ENCODE measurements at places on chromosomes 16 and 17.

DNA sequence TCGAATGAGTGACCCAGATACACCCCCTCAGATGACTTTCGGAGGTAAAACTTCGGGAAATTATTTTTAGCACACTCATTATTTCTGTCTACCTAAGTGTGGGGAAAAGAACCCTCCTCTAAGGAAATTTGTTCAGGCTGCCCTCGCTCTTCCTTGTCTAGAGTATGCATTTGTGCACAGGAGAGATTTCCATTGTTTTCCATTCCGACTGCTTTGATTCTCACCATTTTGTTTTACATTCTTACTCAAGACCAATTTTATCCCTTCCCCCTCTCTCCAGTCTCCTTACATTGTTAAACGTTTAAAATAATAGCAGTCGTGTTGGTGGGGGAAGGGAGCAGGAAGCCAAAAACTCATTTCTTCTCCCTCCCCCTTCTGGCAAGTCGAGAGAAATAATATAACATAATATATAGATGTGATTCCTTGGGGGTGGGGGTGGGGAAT, 1.5 kb upstream of the CHD3 start:
- no peak for DNase-seq

- no peak for DNase-seq
These were observed 16.7 kb downstream of the LLGL2 start for GRCh38 chr17:75542229-75542628.

DNA sequence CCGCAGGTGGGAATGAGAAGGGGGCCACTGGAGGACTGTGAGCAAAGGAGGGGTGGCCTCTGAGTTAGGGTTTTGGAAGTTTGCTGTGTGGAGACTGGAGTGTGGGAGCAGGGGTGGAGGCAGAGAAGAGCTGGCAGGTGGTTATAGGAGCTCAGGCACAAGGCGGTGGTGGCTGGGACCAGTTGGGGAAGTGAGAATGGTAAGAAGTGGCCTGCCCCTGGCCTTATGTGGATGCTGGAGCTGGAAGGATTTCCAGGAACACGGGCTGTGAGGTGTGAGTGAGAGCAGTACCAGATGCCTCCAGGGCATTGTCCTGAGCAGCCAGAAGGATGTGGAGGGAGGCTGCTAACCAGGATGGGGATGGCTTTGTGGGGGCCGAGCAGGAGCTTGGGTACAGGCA, 277.2 kb downstream of the SNX29 start:
- no peak for DNase-seq

DNA sequence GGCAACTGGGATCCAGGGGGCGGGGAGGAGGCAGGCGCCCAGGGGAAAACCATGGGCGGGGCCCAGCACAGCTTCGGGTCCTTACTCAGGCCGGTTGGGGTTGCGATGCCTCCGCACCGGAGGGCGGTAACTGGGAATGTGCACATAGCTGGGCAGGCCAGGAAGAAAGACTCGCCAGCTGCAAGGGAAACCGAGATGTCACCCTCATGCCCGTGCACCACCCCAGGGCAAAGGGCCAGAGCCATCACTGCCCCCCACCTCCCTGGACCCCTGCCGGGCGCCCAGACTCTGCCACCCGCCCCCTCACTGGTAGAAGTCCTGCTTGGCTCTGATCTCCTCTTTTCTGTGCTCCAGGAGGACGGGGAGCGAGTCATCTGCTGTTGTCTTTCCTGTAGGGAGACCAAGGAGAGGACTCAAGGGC, 6.7 kb downstream of the ALOX12B start:
- DNase-seq, result no peak

DNA sequence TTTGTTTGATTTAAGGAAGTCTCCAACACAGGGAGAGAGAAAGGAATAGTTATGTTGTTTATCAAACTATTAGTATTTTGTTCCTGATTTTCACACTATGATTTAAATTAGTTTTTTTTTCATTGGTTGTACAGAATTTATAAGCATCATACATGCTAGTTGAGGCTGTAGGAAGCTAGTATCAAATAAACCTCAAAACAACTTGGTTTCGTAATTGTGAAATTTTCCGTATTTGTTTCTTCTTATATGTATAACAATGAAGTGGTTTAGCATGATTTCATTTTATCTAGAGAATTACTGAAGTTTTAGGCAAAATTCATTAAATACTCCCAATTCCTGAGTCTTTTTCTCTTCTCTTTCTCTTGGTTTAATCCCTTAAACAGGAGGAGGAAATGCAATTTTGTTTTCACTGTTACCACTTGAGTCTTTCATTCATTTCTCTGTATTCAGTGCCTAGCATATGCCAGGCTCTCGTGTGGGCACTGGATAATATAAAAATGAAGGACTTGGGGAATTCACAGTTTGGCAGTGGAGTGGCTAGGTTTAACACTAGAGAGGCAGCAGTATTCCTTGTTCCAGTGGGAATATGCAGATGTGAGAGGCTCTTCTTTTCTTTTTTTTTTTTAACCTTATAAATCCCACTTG, 1.8 kb downstream of the CYLD start:
- DNase-seq, result no peak

- DNase-seq, result no peak
These were observed 786 bp upstream of the CDK5RAP3 start for GRCh38 chr17:47969930-47970724.

DNA sequence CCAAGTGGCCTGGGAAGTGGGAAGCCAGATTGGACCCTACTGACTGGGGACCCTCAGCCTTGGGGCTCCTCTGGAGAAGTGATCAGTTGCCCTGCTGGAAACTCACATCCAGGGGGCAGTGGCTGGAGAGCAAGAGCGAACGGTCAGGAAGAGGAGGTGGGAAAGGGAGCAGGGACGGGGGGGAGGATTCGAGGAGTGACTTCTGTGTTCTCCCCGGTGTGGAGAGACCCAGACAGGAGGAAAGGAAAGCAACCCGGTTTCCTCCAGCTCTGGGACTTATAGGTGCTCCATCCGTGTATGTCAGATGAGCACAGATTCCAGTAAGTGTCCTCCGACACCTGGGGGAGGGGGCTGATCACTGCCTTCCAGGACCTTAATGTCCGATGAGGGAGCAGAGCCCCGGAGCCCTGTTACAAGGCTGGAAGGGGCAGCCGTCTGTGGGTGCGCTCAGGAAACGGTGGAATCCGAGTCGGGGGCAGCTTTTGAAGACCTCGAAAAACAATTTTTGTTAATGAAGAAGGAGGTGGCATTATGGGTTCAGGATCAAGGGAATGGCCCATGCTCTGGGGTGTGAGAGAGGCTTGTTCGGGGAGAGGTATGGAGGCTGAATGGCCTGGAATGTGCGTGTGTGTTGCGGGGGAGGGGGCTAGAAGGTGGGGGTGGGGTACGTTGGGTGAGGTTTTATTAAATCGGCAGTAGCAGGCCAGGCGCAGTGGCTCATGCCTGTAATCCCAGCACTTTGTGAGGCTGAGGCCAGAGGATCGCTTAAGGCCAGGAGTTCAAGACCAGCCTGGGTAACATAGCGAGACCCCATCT, 34.8 kb upstream of the NDRG4 start:
- no peak for DNase-seq

GRCh38 chr17:14604591-14605266, 303.8 kb downstream of the HS3ST3B1 start:
- no peak for DNase-seq

DNA sequence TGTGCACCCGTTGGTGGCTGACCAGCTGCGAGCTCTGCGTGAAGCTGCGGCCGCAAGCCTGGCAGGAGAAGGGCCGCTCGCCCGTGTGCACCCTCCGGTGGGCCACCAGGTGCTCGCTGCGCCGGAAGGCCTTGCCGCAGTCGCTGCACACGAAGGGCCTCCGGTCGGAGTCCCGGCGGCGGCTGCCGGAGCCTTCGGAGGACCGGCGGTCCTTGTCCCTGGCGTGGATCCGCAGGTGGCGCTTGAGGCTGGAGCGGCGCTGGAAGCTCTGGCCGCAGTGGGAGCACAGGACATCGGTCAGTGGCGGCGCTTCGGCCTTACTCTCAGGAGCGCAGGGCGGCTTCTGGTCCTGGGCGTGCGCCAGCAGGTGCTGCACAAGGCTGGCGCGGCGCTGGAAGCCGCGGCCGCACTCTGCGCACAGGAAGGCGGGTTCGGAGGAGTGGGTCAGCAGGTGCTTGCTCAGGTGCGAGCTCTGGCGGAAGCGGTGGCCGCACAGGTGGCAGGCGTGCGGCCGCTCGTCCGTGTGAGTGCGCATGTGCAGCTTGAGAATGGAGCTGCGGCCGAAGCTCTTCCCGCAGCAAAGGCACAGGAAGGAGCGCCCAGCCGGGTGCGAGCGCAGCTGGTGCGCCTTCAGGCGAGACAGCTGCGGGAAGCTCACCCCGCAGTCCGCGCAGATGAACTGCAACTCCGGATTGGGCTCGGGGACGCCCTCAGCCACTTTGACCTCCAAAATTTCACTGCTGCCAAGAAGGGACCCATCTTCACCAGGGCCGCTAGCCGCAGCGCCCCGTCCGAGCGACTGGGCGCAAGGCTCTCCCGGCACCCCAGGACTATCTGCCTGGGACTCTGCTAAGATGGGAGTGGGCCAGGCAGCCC, 9.1 kb downstream of the ZSCAN10 start:
- peak; percentile 5 for DNase-seq

- DNase-seq, result no peak
These were observed 10.2 kb upstream of the NFATC3 start for GRCh38 chr16:68074850-68075555.

DNA sequence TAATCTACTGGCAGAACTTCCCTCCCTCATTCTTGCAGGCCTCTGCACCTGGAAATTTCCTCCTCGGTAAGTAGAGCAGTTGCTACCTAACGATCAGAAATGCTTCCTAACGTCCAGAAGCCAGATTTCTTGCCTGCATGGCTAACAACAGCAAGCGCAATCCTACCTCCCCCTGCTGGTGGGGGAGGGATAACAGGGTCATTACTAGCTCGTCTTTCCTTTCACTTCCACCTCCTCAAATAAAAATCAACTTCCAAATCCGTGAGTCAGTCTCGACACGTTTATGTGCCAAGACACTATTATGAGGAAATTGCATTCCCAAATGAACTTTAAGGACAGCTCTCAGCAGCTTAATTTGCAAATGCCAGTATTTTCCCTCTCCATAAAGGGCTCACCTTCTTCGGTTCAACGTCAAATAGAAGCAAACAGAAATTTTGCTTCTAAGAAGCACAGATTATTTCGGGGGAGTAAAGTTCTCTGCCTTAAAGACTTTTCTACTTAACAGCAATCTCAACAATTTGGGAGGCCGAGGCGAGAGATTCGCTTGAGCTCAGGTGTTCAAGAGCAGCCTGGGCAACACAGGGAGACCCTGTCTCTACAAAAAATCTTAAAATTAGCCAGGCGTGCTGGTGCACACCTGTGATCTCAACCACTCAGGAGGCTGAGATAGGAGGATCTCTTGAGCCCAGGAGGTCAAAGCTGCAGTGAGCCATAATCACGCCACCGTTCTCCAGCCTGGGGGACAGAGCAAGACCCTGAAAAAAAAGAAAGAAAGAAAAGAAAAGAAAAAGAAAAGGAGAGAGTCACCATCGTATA, 188.6 kb upstream of the PSMD7 start:
- DNase-seq, result peak; percentile 34

- DNase-seq, result no peak
These were observed 1.4 kb downstream of the BAIAP2 start for GRCh38 chr17:81036197-81036941.

- peak; percentile 8 for DNase-seq
These were observed 159.4 kb upstream of the ZNF267 start for GRCh38 chr16:31713945-31714902.

GRCh38 chr17:76147211-76148014, 6.4 kb upstream of the FOXJ1 start:
- DNase-seq, result peak; percentile 48

DNA sequence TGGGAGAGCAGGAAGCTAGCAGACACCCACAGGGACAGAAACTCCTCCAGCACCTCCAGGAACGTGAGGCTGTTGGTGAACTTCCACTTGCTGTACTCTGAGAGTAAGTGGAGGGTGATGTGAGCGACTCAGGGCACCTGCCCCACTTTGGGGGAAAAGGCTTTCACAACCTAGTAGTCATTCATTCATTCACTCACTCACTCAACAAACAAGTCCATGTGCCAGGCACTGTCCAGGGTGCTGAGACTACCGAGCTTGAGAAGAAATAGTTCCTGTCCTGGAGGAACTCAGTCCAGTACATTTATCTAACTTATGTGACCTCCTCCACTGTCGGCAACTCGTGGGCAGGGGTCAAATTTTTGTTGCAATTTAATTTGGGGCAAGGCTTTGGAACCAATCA, 26.6 kb downstream of the LGALS9 start:
- DNase-seq, result no peak

- no peak for DNase-seq
These were observed 212.8 kb downstream of the ZFHX3 start for GRCh38 chr16:72835086-72835485.

- no peak for DNase-seq
These were observed 325.4 kb downstream of the SEC14L1 start for GRCh38 chr17:77466140-77466539.

DNA sequence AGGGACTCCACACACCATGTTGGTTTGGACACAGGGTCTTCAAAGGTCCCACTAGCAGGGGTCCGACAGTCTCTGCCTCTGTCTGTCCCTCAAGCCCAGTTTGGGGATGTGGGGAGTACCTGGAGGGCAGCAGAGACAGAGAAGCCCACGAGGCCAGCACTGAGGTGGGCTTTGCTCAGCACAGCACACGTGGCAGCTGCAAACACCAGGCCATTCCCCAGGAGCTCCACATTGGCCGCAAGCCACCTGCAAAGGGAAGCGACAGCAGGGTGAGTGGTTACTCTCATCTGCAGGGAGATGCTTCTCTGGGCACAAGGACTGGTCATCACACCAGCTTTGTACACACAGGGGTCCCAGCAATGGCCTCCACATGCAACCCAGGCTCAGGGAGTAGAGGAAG, 62.0 kb downstream of the ABCC6 start:
- no peak for DNase-seq

GRCh38 chr17:27804113-27804512, 3.8 kb upstream of the NOS2 start:
- no peak for DNase-seq

- DNase-seq, result no peak
These were observed 11.2 kb downstream of the CYB5D2 start for GRCh38 chr17:4154201-4154600.

- peak; percentile 79 for DNase-seq
These were observed 1.4 kb upstream of the SPHK1 start for GRCh38 chr17:76382803-76383545.

DNA sequence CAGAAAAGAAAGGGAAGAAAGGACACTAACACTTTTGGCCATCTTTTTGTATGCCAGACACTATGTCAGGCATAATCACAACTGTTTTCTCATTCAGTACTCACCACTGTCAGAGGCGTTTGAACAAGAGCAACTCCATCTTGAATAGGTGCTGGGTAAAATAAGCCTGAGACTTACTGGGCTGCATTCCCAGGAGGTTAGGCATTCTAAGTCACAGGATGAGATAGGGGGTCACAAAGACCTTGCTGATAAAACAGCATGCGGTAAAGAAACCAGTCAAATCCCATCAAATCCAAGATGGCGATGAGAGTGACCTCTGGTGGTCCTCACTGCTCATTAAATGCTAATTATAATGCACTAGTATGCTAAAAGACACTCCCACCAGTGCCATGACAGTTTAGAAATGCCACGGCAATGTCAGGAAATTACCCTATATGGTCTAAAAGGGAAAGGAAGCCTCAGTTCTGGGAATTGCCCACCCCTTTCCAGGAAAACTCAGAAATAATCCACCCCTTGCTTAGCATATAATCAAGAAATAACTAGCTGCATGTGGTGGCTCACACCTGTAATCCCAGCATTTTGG, 14.9 kb upstream of the LYRM9 start:
- DNase-seq, result no peak

- no peak for DNase-seq
These were observed 28.0 kb upstream of the DDX52 start for GRCh38 chr17:37671028-37671823.

GRCh38 chr17:62794666-62794971, 13.5 kb downstream of the MARCHF10 start:
- DNase-seq, result no peak
